BJ (cell line): ENCODE measurements at places on chromosomes 12 and 14.

DNA sequence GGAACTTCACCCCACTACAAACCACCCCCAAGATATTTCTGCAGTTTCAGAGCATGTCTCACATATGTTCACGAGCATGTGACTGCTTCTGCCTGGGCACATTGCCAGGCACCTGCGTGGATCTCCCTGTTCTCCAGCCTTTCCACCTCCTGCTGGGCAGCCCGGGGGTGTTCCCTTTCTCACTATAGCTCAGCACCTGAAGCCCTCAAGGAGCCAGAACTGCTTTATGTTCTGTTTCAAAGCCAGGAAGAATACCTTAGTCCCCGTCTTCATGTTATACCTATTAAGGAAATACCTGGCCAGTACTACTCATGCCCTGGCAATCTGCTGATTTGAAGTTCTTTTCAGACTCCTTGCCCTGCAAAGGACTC is 4.2 kb upstream of the FGF6 start:
- DNase-seq = no peak

- no peak for DNase-seq
These were observed 86.5 kb downstream of the RBM19 start for GRCh38 chr12:113879658-113880057.

DNA sequence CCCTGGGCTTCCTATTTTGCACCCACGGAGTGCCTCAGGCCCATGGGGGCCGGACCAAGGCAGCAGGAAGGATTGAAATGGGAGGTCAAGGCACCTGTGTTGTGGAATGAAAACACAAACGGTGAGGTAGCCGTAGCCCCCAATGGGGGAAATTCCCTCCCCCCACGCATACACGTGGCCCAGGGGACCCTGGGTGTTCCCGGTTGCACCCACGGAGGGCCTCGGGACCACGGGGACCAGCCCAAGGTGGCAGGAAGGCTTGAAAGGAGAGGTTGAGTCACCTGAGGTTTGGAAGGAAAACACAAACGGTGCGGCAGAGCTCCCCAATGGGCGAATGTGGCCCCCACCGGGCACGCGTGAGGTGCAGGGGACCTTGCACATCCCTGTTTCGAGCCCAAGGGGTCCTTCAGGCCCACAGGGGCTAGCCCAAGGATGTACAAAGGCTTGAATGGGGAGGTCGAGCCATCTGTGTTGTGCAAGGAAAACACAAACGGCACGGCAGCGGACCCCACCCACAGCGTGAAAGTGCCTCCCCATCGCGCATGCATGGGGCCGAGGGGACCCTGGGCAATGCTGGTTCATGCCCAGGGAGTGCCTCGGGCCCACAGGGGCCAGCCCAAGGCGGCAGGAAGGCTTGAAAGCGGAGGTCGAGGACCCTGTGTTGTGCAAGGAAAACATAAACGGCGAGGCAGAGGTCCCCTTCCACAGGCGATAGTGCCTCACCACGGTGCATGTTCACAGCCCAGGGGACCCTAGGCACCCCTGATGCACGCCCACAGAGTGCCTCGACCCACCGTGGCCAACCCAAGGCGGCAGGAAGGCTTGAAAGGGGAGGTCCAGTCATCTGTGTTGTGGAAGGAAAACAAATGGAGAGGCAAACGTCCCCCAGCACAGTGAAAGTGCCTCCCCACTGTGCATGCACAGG is 376.7 kb downstream of the ALG10 start:
- no peak for DNase-seq

- DNase-seq = no peak
These were observed 78.5 kb downstream of the ARL6IP4 start for GRCh38 chr12:123058980-123059379.

GRCh38 chr14:46432516-46432915 is 219.1 kb downstream of the RPL10L start:
- DNase-seq = no peak

GRCh38 chr14:58557242-58557641 is 80.5 kb upstream of the DACT1 start:
- DNase-seq = no peak

DNA sequence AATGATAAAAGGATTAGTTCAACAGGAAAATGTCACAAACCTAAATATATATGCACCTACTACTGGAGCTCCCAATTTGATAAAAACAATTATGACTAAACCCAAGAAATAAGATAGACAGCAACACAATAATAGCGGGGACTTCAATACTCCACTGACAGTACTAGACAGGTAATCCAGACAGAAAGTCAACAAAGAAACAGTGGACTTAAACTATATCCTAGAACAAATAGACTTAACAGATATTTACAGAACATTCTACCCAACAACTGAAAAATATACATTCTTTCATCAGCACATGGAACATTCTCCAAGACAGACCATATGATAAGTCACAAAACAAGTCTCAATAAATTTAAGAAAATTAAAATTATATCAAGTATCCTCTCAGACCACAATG is 28.0 kb upstream of the LGR5 start:
- no peak for DNase-seq

- DNase-seq = no peak
These were observed 58.8 kb upstream of the STRN3 start for GRCh38 chr14:31085027-31085426.

- DNase-seq = no peak
These were observed 529 bp downstream of the LRTM2 start for GRCh38 chr12:1820896-1821291.

DNA sequence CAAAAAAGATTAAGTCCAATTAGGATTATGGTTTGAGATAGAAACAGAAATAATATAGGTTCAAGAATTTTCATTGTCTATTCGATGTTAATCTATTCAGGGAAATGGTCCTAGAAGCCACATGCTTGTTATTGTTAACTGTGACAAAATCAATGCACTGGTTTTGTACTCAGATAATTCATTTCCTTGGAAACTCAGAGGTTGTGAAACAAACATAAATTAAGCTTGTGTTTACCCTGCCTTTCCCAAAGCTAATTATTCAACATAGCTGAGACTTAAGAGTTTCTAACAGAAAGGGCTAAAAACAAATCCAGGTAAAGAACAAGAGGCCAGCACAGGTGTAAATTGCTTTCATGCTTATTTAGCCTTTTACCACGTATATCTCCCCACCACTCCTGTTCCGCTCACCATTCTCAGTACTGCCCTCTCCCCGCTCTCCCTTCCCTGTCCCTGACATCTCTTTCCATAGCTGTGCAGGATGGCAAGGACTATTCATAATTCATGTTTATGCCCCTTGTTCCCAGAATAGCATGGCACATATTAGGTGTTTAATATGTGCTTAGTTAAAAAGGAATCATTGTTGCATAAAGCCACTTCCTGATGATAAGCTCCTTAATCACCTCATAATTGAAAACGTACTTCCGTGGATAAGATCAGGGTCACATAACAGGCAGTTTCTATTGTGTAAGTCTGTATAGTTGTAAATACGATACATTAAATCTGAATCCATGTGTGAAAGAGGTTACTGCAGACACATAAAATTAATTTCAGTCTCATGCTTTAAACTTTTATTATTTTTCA is 131.8 kb upstream of the USP15 start:
- DNase-seq = no peak

- peak; percentile 13 for DNase-seq
These were observed 12.0 kb downstream of the KIF26A start for GRCh38 chr14:104150136-104151025.

DNA sequence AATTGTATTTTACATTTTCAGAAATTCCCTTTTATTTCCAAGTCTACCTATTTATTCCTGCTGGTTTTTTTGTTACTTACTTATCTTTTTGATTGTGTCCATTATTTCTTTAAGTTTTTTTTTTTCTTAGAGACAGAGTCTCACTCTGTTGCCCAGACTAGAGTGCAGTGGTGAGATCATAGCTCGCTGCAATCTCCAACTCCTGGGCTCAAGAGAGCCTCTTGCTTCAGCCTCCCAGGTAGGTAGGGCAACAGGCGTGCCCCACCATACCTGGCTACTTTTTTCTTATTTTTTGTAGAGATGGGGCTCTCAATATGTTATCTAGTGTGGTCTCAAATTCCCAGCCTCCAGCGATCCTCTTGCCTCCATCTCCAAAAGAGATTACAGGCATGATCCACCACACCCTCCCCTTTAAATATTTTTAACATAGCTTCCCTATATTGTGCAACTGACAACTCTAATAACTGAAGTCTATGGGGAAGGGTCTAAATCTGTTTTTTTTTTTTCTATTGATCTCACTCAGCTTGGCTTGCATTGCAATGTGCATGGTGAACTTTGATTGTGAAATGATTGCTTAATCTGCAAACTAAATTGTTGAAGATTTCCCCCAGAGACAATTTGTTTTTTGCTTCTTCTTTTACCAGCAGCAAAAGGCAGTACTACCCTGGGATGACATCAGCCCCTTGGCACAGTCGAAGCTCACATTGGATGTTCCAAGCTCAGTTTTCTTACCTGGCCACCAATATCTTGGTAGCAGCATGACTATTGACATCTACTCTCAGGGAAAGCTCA is 25.7 kb upstream of the COCH start:
- DNase-seq = no peak

DNA sequence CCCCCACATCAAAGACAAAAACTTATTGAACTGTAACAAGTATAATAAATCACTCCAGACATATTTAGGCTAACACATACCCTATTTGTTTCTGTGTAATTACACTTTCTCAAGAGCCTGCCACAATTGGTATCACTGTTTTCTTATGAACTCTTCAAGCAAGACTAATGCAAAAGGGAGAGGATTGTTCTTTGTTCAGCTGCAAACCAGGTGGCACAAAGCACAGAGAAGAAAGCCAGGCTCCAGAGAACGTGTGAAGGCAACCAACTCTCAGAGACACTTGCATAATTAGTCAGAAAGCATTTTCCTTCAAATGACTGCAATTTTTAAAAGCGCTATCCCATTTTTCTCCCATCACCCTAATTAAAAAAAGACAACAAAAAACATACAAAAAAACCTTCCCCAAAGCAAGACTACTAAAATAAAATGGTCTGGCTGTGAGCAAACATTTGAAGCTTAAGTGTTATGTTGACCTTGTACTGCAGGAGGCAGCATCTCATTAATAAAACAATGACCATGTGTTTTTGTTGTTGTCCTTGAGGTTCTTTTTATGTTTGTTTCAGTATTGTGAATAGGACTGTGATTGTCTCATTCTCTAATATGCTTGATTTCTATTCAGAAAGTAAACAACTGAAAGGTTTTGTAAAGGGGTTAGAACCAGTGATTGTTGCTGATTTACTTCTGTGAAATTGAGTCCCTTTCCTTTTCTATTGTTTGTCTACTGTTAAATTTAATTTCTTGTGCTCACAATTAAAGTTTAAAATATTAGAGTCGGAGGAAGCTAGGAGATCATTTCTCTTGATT is 452.7 kb upstream of the PDE3A start:
- DNase-seq = peak; percentile 9

- DNase-seq = no peak
These were observed 15.4 kb downstream of the ULK1 start for GRCh38 chr12:131909752-131910219.

GRCh38 chr12:49604856-49605255 is 583 bp downstream of the FAM186B start:
- no peak for DNase-seq

DNA sequence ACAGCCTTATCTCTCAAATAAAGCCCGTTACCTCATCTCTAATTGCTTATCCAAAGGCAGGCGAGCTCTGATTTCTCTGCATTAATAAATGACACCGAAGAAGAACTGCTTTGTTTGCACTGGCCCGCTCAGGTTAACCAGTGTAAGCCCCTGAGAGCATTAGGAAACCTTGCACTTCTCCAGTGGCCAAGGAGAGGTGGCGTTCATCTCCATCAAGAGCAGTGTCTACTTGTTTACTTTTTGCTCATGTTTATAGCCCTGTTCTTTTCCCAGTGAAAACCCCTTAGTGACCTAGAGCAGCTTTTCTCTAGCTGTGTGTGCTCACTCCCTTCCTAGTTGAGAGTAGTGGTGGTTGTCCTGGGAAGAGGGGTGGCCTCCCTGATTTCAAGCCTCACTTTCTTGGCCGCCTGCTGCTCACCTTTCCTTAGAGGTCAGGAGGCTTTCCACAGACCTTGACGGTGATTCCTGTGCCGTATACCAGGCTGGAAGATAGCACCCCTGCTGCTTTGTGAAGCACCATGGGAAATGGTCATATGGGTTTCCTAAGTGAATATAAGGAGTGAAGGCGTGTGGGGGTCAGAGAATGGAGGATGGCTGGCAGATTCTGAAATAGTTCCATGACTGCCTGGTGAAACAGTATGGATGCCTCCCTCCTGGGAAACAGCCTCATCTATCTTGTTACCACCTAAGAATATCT is 16.6 kb downstream of the FBXW8 start:
- no peak for DNase-seq

- DNase-seq = no peak
These were observed 457.9 kb upstream of the FOXG1 start for GRCh38 chr14:28308734-28309133.

GRCh38 chr12:8553088-8553627 is 12.5 kb upstream of the CLEC4E start:
- no peak for DNase-seq

- DNase-seq = no peak
These were observed 249.2 kb downstream of the SLC41A2 start for GRCh38 chr12:104708891-104709290.

DNA sequence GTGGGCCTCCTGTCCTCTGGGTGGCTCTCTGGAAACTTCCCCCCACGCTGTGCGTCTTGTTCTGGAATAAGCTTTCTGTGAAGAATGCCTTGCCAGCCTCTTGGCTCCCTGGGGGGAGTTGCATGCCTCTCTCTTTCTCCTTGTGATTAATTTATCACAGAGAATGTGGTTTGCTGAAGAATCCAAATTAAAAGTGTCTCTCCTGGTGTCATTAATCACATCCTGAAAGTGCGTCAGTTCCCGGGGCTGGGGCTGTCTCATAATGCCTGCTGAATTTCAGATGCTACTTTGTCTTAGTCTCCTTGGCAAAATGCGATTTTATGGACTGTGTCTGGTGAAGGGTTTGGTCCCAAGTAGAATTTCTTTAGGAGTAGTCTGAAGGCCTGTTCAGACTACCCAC is 787.7 kb upstream of the TMEM132C start:
- no peak for DNase-seq

DNA sequence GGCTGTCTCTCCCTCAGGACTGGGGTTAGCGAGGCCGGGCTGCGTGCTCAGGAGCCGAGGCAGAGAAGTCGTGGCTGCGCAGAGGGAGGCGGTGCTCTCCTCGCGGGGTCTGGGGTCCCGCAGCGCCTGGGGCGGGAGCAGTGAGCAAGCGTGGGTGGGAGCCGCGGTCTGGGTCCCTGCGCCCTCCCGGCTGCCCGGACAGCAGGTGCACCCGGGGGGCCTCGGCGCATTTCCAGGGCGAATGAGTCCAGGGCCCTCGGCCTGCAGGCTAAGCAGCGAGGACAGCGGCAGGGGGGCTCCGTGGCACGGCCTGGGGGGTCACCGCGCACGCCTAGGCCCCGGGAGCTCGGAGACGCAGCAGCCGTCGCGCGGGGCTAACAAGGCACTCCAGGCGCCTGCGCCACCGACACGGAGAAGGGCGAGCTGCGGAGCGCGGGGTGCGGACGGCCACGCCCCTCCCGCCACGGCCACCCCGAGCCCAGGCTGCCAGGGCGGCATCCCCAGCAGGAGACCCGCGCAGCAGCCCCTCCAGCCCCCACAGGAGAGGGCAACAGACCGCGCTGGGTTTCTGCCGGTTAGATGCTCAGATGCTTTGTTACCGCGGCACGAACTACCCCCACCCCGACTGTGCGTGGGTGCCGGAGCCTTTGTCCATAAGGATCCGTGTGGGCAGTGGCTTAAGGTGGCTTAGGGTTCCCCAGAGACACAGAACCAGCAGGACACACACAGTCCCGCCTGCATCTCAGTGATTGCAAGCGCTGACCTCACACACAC is 117.7 kb upstream of the C14orf180 start:
- no peak for DNase-seq

GRCh38 chr14:75013290-75013689 is 10.6 kb downstream of the EIF2B2 start:
- DNase-seq = no peak
